ENCODE measurements at places on chromosomes 1 and 21.
A peak's percentile ranks its signal among the peaks of the same experiment; 100 is the strongest.

DNA sequence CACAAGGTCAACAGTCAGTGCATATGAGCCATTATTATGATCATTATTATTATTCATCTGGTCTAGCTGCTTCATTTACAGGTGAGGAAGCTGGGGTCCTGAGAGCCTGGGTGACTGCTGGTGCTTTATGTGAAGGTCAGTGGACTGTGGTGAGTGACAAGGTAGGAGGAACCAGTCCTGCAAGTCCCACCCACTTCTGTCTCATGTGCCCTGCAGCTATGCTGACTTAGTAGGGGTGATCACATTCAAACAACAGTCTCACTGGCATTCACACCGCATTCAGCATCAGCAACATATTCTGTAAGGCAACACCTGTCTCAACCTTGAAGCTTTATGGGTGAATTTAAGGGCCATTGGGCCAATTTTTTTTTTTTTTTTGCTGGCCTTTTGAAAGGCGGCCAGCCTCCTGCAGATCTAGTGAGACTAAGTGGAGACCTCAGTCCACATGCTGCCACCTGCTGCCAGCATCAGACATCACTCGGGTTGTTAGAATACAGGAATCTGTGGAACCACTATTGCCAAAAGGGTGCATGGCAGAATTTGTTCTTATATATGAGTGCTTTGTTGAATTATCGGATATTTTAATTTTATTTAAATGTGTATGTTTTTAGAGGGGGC lies 59.9 kb upstream of the CACNA1E start:
- DNase-seq, result peak; percentile 42

GRCh38 chr1:59978026-59978425 lies 51.5 kb upstream of the CYP2J2 start:
- no peak for DNase-seq

- no peak for DNase-seq
These were observed 12.8 kb downstream of the GRIK3 start for GRCh38 chr1:37021502-37021901.

DNA sequence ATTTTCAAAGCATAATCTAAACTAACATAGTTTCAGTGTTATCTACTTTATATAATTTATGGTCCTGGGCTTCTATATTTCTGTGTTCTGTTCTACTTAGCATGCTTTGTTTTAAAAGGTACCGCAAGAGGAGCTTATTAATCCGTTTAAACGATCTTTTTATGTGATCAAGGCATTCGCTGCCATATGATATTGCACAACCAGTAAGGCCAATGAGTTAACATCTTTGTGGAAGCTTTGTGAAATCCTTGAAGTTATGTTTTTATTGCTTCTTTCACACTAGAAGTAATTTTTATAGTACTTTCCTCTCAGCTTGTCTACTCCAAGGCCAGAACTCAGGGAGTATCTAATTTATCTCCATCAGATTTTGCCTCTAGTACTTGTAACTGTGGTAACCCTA lies 8.9 kb downstream of the LRRC8C start:
- no peak for DNase-seq

DNA sequence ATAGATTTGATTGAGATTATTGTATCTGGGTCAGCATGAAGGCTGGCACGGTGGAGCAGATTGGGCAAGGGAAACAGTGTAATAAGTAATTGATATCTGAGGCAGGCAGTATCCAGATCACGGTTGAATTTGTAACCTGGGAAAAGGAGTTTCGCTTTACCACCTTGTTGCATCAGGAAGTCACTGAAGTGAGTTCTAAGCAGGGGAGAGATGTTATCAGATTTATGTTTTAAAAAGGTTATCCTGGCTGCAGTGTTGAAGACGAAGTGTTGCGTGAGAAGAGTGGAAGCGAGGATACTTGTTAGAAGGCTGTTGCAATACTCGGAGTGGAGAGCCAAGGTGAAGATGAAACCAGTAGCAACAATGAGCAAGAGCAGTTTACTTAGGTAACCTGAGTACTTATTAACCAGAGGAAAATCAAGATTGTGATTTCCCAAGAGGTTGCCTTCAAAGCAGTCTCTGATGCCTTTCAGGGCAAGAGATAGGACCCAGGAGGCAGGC lies 77.8 kb downstream of the LHX9 start:
- no peak for DNase-seq

DNA sequence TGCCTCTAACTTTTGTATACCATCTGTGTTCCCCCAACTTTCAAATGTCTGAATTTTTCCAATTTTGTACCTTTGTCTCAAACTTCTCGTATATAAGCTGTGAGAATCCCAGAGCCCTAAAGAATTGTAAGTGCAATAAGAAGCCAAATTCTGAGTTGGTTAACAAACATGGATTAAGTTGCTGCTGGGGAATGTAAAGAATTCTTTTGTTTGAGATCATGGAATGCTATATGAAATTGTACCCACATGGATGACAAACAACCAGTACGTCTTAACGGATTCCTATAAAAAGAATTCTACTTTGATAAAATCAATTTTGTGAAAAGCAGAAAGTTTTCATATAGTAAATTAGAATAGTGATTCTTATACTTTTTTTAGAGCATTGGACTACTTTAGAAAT lies 72.4 kb upstream of the CYP2J2 start:
- DNase-seq, result no peak

DNA sequence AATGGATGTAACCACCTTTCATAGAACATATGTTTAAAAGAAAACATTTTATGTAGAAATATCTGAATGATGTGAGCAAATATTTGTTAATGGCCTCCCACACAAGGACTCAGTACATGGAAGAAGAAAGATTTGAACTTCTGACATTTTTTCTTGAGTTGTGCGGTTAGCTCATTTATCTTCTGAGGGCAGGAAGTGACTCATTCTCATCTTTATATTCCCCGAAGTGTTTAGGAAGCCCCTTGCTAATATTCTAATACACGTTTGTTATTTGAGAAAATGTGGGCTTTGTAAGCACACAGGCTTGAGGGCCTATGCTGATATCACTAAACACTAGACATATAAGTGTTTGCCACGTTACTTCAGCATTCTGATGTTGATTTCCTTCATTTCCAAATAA lies 392.5 kb upstream of the PTBP2 start:
- DNase-seq, result no peak

GRCh38 chr1:227066999-227067398 lies 126.9 kb downstream of the COQ8A start:
- peak; percentile 2 for DNase-seq

DNA sequence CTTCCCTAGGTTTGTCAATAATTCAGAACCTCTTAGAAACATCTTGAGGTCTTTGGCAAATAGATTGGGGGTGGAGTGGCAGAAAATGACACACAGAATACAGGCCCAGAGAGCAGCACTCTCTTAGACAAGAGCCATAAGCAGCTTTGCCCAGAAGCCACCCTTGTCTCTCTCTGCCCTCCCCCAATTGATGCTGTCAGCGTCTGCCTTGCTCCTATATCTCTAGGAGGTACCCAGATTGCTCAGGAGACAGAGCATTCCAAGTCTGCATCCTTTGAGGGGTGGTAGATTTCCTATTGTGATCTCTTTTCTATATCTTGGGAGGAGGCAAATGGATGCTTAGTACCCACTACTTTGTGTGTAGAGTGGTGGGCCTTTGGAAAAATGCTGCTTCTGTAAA lies 1.8 kb downstream of the RGL1 start:
- no peak for DNase-seq

DNA sequence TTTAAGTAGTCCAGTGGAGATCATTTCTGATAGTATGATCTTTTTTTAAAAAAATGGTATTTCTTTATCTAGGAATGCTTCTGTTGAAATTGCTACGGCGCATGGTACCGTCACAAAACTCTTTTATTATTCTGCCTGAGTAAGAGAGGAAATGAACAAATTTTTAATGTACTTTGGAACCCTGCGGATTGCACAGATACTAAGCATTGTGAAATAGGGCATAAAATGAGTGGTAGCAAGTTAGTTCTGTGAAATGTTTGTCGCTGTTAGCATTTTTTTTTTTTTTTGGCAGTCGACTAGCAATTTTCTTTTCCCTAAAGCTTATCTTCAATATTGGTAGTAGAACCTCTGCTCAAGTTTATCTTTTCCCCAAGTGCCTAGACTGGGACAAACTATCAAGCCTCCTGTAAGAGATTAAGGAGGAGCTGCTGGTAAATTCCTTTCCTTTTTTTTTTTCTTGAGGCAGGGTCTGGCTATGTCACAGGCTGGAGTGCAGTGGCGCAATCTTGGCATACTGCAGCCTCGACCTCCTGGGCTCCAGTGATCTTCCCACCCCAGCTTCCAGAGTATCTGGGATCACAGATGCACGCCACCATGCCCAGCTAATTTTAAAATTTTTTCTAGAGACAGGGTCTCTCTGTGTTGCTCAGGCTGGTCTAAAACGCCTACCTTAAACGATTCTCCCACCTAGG lies 2.2 kb downstream of the ITSN1 start:
- DNase-seq, result no peak

DNA sequence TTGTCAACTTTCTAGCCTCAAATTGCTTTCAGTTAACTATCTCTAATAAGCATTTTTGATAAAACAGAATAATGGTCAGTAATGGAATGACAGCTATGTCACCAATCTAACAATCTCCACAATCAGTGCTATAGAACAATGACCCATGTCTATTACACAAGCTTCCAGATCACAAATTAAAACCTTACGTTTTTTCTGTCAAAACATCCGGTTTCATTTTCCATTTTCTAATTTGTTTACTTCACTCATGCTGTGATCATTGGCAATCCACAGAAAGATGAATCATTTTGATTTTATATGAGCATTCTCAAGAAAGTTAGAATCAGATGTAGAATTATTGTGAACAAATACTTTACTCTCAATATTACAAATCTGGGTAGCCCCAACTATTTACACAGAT lies 80.3 kb downstream of the KCNT2 start:
- DNase-seq, result no peak

DNA sequence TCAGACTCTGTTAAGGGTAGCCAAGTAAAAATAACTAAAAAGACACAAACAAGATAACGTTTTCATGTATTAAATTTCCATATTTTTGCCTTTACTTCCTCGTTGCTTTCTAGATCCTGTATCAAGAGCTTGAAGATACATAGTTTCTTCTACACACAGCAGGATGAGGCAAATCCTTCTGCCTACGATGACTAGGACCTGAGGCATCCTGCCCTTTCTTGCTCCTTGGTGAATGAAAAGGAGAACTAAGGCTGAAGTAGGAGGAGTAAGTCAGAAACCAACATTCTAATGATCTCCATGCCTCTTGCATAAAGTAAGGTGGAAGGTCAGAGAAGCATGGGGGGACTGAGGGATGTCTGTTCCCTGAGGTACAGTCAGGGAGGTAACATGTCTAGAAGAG lies 102.6 kb downstream of the GPATCH2 start:
- DNase-seq, result no peak

DNA sequence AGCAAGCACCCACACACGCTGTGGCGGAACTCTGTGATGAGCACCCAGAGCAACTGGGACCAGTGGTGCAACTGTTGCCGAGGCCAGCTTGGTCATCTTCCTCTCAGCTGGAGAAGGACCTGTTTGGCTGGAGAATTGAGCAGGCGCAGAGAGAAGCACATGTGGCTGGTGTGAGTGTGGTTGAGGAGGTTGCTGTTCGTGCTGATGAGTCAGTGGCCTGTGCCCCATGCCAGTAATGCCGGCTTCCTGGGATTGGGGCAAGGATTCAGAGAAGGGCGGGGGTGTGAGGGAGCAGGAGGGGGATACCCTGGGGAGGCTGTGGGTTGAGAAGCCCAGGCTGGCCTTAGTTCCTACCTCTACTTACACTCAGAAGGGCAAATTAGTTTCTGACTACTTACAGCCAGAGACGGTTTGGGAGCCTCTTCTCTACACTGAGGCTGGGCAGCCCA lies 57.5 kb upstream of the EPS8L3 start:
- no peak for DNase-seq

- DNase-seq, result peak; percentile 47
These were observed 479.8 kb upstream of the VAMP3 start for GRCh38 chr1:7290971-7291970.

DNA sequence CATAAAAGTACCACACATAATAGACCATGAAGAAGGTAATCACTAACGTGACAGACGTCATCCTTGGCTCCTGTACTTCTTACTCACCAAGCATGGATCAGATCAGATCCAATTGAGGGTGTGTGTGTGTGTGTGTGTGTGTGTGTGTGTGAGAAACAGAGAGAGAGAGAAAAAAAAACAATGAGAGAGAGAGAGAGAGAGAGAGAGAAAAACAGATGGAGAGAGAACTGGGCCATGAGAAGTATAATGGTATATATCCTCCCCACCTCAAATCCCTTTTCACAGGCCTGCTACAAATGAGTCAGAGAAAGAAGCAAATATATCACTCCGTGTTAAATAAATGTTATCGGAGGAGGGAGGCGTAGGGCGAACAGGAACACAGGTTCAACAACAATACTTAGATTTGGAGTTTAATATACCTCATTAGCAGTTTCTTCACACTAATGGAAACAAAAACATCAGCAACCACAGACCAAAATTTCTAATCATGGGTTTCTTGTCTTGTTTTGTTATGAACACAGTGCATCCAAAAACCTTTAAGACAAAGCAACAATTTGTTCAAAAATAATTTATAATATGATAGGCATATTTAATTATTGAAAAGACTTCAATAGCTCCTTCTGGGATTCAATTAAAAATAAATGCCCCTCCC lies 45.3 kb downstream of the TIAM1 start:
- DNase-seq, result no peak

GRCh38 chr1:93177991-93178390 lies 2.2 kb downstream of the TMED5 start:
- no peak for DNase-seq

- no peak for DNase-seq
These were observed 17.4 kb downstream of the BMP8A start for GRCh38 chr1:39508857-39509305.

- DNase-seq, result no peak
These were observed 1015.4 kb downstream of the AMY1C start for GRCh38 chr1:104765085-104765484.

GRCh38 chr1:93344886-93345632 lies 648 bp upstream of the DR1 start:
- DNase-seq, result no peak

GRCh38 chr1:89659322-89660081 lies 26.6 kb downstream of the LRRC8C start:
- no peak for DNase-seq

DNA sequence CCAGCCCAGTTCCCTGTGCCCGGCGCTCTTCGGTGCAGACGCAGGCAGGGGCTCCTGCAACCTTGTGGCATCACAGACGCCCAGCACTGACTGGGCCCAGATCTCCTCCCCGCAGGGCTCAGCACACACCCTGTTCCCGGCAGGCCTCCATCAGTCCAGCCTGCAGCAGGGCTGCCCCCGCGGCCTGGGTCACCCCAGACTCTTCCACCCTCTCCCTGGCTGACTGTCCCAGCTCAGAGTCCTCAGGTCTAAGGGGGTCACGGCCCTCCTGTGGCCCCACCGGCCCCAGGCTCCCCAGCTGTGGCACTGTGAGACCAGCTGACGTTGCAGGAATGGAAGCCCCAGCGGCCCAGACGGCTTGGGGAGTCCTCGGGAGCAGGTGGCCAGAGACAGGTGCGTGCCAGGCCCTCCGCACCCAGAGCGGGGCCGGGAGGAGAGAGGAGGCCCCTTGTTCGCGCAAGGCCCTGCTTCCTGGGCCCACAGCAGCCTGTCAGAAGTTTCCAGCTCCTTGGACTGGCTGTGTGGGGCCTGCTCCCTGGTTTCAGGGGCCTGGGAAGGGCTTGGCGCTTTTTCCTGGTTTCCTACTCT lies 4.2 kb downstream of the B3GALT6 start:
- DNase-seq, result no peak

All from putamen (tissue), 1 donor.